ENCODE measurements at places on chromosomes 13 and 19.

GRCh38 chr13:39835253-39835652 lies 179.8 kb downstream of the COG6 start:
- DNase-seq, result no peak

GRCh38 chr19:48812094-48812929 lies 1.5 kb upstream of the BCAT2 start:
- DNase-seq, result peak; percentile 64

DNA sequence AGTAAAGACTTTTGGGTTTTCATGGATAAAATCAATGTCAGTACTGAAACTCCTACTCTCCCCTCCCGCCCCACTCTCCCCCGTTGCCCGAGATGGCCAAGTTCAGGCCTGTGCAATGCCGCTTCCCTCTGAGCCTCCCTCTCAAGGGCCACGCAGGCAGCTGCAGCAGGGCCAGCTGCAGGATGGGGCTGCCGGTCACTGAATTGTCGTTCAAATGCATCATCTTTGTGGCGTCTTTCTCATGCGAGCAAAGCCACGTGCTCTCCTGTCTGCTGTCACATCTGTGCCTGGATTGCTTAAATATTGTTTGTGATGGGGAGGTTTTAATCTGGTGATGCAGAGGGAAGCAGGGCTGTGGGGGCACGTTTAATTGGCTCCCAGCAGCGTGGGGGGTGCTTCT lies 26.6 kb downstream of the SHISA2 start:
- no peak for DNase-seq

DNA sequence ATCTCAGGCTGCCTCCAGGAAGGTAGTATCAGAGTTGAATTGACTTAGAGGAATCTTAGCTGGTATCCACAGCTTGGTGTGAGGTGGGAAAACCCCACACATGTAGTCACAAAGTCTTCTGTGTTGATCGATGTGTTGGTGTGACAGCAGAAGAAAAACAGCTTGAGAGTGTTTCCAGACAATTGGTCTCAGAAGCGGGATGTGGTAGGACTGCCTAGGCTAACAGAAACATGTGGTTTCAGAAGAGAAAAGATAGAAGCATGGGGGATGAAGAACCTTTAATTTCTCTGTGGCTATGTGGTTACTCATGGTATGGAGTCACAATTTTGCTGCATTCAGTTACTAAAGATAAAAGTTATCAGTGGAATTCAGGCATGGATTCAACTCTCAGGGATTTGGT lies 134.7 kb upstream of the SLITRK5 start:
- no peak for DNase-seq

DNA sequence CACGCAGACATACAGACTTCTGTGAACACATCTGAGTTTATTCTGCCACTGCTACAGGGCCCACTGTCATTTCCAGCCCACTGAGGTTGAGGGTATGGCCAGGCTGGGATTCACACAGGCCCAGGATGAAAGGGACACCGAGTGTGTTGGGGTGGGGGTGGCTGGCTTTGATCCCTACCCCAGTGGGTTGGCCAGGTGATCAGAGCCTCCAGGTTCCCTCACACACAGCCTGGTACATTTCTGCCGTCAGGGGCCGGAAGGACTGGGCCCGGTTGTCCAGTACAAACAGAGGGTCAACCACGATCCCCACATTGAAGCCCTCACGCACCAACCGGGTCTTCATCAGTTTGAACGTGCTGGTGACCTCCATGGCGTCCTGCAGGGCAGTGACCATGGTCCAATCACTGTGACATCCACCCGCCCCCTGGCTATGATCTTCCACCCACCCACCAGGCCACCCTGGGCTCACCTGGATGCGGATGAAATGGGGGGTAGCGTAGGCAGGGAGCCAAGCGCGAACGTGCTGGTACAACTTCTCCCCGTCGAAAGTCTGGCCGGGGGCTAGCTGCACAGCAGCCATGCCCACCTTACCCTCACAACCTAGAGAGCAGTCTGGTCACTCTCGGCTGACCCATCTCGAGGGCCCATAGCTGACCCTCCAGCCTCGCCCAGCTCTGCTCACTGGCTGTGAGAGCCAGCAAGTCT lies 13.3 kb downstream of the SLC27A5 start:
- no peak for DNase-seq

DNA sequence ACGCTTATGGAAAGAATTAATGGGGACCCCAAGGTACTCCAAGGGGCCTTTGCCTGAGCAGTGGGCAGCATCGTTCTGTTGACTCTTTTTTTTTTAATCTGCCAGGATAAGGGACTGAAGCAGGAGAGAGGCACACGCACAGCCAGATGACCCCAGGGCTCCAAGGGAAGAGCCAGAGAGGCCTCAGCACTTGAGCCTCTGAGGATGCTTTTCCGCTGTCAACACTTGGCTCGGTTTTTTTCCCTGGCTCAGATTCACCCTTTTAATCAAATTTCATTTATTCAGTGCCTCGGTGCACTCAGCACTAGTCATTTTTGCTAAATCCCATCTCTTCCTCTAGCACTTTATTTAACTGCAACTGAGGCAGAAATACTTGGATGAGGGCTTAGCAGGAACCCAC lies 226.3 kb downstream of the FGF9 start:
- DNase-seq, result no peak

All from posterior cingulate gyrus (tissue), 11 donors.